ENCODE measurements at places on chromosomes 7 and 10.

DNA sequence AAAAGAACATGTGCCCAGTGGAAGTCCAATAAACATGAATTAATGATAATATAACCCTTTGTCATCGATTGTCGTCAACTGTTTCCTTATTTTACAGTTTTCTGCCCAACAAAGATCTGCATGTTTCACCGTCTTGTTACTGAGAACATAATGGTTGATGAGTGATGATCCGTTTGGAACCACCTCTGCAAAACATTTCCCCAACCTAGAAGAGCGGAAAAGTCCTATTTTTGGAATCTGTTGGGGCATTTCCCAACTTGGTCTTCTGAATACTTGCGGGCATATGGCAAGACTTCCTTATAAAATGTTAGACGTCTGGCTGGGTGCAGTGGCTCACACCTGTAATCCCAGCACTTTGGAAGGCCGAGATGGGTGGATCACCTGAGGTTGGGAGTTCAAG, 32.1 kb downstream of the CNPY1 start:
- no peak for DNase-seq

GRCh38 chr7:103343332-103343731, 1.2 kb downstream of the DNAJC2 start:
- no peak for DNase-seq

- DNase-seq, result no peak
Measured at GRCh38 chr10:124737221-124737620, 7.0 kb downstream of the FAM53B start.

- DNase-seq, result no peak
Measured at GRCh38 chr10:112954974-112955581, 5.0 kb downstream of the TCF7L2 start.

- no peak for DNase-seq
Measured at GRCh38 chr10:102426803-102427287, 5.5 kb downstream of the CUEDC2 start.

DNA sequence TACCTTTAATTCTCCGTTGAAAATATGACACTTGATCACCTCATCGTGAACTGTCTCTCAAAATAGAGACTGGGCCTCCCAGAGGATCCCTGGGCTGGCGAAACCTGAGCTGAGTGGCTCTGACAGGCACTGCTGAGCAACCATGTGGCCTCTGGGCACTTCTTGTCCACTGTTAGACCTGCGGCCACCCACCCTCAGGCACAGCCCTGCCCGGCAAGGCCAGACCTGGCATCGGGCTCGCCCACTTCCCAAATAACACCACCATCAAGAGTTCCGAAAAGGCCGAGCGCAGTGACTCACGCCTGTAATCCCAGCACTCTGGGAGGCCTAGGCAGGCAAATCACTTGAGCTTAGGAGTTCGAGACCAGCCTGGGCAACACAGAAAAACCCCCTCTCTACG, 82.5 kb downstream of the COBL start:
- DNase-seq, result no peak

GRCh38 chr7:101156866-101157589, 2.8 kb downstream of the AP1S1 start:
- no peak for DNase-seq

DNA sequence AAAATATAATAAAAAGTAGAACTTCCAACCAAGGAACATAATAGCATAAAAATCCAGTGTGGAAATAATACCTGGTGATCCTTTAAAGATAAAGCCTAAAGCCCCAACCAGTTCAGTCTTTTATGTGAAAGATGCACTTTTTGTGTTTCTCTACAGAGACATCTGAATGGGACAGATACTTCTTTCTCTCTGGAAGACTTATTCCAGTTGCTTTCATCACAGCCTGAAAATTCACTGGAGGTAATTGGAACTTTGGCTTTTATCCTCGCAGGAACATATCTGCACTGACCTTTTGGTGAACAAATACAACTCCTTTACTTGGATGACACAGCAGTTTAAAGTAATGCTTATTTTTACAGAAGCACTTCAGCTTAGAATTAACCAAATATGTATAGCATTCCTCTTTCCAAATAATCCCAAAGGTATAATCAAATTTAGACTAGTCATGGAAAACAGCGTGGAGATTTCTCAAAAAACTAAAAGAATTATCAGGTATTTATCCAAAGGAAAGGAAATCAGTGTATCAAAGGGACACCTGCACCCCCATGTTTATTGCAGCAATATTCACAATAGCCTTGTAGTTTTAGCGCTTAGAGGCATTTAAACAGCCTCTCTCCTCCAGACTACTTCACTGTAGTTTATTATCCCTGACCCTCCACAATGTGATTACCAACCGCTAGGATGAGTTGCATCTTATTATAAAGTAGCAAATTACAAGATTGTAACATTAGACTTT, 16.8 kb downstream of the HNRNPA2B1 start:
- DNase-seq, result no peak

GRCh38 chr10:121823993-121824463, 103.8 kb downstream of the ATE1 start:
- no peak for DNase-seq

- no peak for DNase-seq
Measured at GRCh38 chr7:149381245-149381644, 79.6 kb downstream of the ZNF777 start.

DNA sequence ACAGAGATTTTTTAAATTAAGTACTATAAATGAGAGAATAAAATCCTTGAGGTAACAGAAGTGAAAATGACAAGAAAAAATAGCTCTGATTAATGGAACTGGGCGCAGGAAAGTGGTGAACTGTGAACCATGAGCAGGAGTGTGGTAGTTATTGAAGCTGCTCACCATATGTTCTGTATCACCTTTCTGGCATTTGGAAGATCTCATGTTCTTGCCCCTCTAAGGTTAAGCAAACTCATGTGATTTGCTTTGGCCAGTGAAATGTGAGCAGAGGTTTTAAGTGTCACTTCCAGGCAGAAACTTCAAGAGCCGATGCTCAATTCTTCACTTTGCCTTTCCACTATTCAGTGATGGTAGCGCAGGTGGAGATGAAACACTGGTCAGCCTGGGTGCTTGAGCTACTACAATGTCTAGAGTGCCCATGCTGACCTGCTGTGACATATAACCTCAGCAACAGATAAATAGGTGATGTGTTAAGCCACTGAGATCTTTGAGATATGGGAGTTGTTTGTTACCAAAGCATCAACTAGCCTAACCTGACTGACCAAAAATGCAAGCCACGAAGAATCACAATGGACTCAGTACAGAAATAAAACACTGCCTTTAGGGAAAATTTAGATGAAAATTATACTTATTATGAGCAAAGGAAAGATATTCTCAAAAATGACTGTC, 18.4 kb downstream of the MTPAP start:
- DNase-seq, result no peak

DNA sequence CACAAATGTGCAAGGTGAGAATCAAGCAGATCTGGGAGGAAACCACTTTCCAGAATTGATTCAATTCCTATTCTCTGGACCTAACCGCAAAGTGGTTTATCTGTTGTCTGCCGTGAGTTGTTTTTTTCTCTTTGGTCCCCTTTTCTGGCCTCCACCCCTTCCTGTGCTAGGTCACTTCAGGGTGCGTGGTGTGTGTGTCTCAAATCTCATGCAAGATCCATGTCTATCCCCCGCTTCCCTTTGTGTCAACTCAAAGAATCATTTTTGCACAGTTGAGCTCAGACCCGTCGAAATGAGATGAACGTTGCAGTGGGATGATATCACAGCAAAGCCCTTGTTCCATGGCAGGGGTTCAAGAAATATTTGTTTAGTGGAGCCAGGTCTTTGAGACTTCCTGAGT, 184.5 kb downstream of the GATA3 start:
- DNase-seq, result no peak

DNA sequence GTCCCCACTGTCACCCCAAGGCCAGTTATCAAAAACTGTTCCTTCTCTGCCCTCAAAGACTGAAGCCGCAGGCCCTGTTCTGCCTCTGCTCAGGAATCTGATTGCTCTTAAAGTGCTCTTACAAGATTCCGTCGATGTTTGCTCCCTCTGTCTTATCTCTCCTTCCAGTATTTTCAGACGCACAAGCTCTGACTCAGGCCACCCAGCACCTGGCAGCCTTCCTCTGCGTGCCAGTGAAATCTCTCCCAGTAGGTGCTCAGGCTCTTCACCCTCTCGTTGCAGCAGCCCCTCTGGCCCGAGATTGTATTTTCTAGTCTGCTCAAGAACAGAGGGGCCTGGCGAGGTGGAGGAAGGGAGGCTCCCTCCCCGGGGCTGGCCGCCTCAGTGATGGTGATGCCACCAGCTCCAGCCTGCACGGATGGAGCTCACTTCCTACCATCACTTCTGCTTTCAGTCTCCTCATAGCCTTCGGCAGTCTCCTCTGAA, 276.2 kb downstream of the USP6NL start:
- DNase-seq, result no peak

GRCh38 chr7:100157334-100158228, 942 bp downstream of the TRAPPC14 start:
- DNase-seq, result no peak

DNA sequence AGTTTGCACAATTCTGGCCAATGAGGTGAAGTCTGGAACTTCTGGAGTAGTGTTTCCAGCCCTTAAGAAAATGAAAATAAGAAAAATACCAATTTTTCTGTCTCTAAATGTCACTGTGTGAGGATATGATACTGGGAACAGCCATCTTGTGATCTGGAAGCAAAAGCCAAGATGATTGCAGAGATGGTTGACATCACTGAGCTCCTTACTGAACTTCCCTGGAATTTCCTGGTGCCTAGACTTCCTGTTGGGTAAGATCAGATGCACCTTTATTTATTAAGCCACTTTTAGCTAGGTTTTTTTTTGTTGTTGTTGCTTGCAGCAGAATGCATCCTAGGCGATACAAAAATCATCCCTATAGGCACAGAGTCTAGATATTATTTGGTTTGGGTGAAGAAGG, 27.3 kb upstream of the INHBA start:
- DNase-seq, result no peak

- DNase-seq, result no peak
Measured at GRCh38 chr7:144957998-144958397, 122.1 kb upstream of the TPK1 start.

- no peak for DNase-seq
Measured at GRCh38 chr7:69668339-69668870, 70.1 kb downstream of the AUTS2 start.

DNA sequence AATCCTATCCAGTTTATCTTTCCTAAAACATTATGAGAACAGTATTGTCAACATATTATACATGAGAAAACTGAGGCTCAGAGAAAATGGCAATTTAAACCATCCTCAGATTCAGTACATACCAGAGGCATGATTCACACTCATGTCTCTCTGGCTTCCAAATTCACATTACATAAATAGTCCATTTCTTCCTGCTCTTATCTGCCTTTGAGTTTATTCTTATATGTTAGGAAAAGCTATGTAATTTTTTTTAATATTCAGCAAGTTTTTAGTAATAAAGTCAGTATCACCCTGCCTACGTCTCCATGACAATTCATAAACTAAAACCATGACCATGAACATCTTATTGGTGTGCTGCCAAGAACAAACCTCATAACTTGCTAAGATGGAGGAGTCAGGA, 1260.2 kb upstream of the SORCS1 start:
- no peak for DNase-seq

- peak; percentile 72 for DNase-seq
Measured at GRCh38 chr7:149855361-149856305, 17.5 kb downstream of the ZNF862 start.

GRCh38 chr7:136399385-136399784, 422.2 kb upstream of the MTPN start:
- no peak for DNase-seq

DNA sequence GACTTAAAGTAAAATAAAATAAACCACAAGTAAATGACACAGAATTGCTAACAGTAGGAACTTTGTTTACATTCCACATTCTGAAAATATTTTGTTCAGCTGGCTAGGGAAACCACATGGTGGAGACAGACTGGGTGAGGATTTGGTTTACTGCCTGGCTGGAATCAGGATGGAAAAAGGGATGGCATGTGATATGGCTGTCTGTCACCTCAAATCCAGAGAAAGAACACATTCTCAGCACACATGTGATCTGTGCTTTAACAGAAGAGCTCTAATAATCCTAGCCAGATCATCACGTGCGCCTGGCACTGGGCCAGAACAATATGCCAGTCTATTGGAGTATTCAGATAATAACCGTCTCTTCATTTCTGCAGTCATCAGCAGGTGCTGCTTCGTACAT, 90.9 kb upstream of the PIP4K2A start:
- peak; percentile 35 for DNase-seq

DNA sequence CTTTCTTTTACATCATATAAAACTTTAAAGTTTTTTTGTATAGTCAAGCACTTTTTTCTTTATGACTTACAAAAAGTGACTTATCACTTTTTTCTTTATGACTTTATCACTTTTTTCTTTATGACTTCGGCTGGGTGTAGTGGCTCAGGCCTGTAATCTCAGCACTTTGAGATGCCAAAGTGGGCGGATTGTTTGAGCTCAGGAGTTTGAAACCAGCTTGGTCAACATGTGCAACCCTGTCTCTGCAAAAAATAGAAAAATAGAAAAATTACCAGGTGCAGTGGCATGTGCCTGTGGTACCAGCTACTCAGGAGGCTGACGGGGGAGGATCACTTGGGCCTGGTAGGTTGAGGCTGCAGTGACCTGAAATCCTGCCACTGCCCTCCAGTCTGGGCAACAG, 108.8 kb upstream of the CSTF2T start:
- no peak for DNase-seq

DNA sequence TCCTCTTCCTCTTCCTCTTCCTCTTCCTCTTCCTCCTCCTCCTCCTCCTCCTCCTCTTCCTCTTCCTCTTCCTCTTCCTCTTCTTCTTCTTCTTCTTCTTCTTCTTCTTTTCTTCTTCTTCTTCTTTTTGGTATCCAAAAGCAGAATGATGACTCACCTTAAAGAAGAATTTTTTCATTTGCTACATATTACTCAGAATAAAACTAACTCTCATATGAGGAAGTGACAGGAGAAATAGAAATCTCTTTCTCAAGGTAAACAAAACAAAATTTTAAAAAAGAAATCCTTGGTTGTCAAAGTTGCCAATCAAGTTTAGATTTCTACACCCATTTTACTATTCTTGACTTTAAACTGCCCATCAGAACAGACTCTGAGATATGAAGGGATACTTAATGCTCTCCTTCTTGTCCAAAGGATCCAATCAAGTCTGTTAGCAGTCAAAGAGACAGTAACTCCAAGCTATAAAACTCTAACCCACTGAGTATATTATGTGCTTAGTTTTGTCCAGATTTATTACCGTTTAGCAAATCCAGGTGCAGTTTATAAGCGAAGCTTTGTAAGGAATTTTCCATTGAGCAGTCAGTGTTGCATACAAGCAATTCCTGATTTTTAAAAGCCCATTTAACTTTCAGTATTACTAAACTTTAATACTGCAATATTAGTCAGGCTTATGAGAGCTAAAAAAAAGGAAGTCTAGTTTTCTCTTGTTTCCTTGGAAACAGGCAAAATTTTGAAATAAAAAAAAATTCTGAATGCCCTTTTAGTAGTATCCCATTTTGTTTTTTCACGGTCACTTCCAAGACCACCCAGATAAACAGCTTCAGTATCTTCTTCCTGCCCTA, 43.1 kb upstream of the SNX13 start:
- no peak for DNase-seq

GRCh38 chr7:138833596-138833995, 35.6 kb upstream of the ATP6V0A4 start:
- no peak for DNase-seq

All from NCI-H2107 (cell line).